ENCODE measurements at places on chromosomes 1 and 21.

DNA sequence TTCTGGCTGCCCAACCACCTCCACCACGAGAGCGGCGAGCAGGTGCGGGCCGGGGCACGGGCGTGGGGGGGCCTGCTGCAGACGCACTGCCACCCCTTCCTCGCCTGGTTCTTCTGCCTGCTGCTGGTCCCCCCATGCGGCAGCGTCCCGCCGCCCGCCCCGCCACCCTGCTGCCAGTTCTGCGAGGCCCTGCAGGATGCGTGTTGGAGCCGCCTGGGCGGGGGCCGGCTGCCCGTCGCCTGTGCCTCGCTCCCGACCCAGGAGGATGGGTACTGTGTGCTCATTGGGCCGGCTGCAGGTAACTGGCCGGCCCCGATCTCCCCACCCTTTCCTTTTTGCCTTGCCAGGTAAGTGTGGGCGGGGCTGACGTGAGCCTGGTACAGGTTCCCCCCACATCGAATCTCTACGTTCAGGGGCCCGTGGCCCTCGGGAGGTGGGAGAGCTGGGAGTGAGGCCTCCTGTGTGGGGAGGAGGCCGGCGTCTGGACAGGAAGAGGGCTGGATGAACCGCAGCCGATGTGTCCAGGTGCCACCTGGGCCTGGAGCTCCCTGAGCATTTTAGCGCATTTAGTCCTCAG is 51.7 kb downstream of the COL18A1 start:
- no peak for DNase-seq

- DNase-seq, result no peak
These were observed 2.6 kb downstream of the ZBTB48 start for GRCh38 chr1:6582370-6582769.

DNA sequence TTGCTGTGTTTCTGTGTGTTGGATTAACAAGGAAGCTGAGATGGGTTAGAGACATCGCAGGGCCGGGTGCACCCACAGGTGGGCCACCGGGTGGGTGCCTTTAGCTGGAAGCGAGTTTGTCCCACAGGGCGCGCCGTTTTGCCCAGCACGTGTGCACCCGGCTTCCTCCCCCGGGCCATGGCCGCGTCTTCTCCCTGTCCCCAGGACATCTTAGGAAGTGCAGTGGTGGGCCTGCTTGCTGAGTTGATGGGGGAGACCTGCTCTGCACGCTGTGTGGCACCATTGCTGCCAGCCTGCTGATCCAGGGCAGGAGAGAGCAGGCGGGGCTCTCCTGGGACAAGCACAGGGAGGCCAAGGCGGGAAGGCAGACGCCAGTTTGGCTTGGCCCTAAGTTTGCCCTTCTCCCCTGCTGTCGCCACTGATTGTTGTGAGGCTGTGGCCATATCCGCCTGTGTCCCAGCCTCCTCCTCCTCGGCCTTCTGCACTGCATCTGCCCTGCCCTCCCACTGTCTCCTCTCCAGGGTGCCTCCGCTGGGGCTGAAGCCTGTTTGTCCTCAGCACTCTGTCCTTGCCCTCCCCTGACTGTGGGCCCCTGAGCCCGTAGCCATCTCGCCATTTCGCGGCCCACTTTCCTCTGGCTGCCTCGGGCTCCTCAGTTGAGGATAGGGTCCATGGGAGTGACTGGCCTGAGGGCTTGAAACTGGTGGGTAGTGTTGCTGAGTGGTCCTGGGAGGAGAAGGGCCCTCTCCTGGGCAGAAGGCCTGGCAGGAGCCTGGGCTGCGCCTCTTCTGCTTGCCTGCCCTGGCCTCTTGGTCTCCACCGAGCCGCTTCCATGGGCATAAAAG is 47.6 kb downstream of the PKNOX1 start:
- DNase-seq, result no peak

- no peak for DNase-seq
These were observed 112.1 kb downstream of the DTL start for GRCh38 chr1:212147581-212148033.

DNA sequence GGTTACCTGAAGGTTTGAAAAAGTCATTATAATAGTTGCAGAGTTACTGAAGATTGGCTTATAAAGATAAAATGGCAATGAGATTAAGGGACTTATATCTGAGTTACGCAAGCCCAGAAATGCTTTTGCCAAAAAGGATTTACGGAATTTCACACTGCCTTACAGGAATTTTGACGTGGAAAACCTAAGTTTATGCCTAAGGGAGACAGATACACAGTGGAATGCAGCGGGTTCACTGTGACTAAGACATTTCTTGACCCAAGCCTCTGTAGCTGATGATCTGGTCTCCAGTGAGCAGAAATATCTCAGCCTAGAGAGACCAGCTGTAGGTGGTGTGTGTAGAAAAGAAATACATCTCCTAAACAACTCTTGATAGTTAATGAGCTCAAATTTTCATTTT is 10.1 kb upstream of the EXO1 start:
- DNase-seq, result no peak

GRCh38 chr21:42835611-42836401 is 43.5 kb downstream of the WDR4 start:
- no peak for DNase-seq

DNA sequence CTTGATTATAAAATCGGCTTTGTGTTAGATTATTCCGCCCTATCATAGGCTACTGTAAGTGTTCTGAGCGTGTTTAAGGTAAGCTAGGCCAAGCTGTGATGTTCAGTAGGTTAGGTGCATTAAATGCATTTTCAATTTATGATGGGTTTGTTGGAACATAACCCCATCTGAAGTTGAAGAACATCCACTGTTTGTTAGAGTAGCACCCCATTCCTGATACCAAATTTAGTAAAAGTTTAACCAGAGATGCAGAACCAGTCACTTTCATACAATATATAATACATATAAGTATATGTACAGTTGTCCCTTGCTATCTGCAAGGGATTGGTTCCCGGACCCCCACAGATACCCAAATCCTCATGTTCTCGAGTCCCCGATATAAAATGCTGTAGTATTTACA is 16.1 kb downstream of the UBASH3A start:
- no peak for DNase-seq

- no peak for DNase-seq
These were observed 29.0 kb downstream of the MRPL39 start for GRCh38 chr21:25578056-25578961.

DNA sequence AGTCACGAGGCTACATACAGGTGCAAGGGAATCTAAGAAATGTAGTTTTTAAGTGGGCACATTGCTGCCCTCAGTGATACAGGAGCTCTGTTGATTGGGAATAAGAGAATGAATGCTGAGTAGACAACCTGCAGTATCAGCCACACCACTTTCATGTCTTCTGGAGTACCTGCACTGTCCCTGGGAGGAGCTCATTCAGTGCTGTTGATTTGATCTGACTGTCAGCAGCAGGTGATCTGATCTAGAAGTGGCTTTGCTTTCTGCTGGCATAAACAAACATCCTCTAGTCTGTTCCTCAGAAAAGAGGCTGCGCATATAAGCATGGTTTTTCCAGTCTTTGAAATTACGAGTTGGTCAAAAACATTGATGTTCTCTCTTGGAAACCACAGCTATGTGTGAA is 35.5 kb upstream of the LRRC52 start:
- no peak for DNase-seq

DNA sequence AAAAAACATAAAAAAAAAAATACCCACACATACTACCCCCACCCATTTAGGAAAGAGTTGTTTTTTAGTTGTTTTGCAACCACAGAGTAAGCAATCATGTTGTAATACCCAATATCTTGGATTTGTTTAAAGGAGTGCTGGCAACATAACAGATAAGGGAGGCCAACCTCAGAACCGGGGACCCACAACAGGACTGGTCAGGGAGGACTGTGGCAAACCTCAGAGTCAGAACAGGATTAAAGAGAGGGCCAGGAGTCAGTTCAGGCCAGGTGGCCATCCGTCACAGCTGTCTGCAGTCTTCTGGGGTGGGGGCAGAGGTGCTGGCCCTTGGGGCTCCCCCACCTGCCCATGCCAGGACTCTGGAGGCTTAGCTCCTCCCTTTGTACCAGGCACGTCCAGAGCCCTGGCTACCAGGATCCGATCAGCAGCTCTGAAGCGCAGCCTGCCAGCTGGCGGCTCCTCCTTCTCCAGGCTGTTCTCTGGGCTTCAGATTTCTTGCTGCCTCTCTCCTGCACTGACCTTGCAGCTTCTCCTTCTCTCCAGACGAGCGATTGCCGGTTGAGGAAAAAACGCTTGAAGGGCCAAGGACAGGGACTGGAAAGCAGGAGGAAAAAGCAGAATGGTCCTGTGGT is 7.9 kb downstream of the H6PD start:
- no peak for DNase-seq

DNA sequence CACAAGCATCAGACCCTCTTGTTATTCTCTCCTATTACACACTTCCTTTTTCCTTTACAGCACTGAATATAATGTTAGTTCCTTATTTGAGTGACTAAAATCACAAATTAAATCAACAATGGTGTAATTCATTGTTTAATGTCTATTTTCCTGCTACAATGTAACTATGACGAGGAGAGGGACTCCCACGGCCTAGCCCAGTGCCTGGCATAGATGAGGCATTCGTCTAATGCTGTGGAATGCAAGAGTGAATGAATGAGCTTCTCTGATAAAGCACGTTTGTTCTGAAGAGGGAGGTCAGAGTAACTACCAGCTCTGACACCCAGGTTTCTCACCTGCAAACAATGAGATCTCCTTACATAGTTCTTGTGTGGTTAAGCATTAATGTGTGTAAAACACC is 479.4 kb downstream of the OMA1 start:
- DNase-seq, result no peak

DNA sequence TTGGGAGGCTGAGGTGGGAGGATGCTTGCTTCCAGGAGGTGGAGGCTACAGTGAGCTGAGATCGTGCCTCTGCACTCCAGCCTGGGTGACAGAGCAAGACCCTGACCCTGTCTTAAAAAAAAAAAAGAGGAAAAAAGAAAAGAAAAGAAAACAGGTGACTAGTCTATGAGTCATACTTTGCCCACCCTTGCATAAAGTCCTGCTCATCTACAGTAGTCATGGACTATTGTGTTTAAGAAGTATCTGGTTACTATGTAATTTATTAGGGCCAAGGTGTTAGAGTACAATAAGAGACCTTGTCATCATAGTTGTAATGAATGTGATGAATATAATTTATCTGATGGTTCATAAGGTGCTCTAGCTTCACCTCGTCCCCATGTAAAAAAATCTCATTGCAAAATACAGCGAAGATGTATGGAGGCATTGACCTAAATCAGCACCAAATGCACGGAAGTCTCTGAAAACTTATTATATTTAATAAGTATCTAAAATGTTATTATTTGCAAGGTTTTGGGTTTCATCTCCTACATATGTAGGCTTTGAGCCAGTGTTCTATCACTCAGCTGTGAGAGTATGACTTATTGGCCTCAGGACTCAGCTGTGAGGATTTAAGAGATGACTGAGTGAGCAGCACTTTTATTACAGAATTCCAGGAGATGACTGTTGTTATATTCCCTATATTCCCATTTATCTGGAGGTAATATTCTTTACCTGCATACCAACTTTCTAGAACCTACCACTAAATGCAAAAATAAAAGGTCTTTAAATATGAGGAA is 19.9 kb upstream of the KCNJ6 start:
- DNase-seq, result no peak

DNA sequence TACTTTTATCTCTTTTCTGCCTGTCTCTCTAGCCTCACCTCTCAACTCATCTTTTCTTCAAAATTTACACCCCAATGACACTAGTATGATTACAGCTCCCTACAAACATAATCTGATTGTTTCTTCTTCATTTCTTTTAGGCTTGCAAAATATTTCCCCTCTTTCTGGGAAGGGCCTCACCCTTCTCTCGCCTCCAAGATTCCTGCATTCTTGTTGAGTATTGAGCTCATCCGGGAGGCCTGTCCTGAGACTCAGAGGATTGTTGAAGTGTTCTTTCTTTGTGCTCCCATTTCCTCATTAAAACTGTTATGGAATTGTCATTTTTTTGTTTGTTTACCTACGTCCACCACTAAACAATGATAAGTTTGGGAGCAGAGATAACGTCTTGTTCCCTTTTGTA is 99.1 kb upstream of the CHRM3 start:
- DNase-seq, result no peak

DNA sequence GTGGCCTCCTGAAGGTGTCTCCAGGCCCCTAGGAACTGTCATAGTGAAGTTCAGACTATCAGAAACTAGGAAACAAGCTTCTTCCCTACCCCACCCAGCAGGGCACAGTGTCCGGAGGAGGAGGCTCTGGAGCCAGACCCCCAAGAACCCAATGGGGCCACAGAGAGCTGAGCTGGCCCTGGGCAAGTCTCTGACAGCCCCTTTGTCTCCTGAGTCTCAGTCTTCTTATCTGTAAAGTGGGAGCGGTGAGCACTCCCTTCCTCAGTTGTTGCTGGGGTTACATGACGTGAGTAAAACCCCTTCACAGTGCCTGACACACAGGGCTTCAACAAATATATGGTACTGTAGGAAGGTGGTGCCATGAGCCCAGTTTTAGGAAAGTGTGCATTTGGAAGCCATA is 675.8 kb downstream of the MATN1 start:
- DNase-seq, result no peak

- DNase-seq, result no peak
These were observed 10.3 kb downstream of the UTS2 start for GRCh38 chr1:7842517-7842916.

- peak; percentile 26 for DNase-seq
These were observed 117.8 kb downstream of the HHAT start for GRCh38 chr1:210446479-210446878.

Measured in effector CD8-positive, alpha-beta T cell (primary cell).